ENCODE measurements at places on chromosomes 2 and 18.

DNA sequence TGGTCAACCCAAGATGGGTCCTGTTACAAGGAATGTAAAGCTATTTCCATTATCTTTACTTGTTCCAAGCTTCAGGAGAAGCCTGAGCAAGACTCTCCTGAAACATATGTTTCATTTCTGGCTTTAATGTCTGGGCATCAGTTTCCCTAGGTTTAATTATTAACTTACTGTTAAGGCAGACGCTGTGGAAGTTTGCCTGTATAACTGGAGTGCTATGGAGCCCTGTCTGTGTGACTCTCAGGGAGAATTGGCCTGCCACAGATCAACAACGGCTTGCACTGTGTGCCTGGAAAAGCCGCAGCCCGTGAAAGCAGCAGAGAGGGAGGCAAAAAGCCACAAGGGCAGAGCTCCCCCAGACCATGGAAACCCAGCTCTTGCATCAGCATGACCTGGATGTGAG, 22.1 kb upstream of the LONRF2 start:
- DNase-seq, result no peak

DNA sequence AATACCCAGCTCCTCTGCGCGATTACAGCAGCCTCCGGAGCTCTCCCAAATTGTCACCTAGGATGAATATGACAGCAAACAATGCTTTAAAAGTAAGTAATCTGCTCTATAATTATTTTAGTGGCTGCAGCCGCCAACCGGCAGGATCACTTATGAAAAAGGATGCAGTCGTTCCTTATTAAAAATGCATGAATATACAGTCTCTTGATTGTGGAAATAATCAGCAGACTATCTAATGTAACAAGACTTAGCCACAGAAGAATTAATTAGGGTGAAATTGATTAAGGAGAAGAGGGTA, 71.8 kb upstream of the STPG4 start:
- no peak for DNase-seq

- DNase-seq, result no peak
These were observed 21.6 kb downstream of the LDLRAD4 start for GRCh38 chr18:13240060-13240725.

GRCh38 chr2:205337274-205337673, 345.0 kb upstream of the NRP2 start:
- DNase-seq, result no peak

DNA sequence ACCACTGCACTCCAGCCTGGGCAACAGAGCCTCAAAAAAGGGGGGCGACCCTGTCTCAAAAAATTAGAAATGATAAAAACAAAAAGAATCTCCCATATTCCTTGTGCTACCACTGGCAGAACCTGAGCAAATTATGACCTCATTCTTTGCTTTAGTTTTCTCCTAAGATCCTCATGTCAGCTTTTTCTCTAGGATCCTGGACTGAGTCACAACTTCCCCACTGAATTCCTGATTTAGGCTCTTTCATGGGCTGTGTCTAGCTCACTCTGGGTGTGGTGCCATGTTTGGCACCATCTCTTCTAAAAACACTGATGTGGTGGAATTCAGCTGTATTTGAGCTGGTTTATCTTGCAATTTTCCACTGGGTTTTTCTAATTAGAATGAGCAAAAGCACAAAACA, 37.1 kb downstream of the EXOC6B start:
- DNase-seq, result no peak

DNA sequence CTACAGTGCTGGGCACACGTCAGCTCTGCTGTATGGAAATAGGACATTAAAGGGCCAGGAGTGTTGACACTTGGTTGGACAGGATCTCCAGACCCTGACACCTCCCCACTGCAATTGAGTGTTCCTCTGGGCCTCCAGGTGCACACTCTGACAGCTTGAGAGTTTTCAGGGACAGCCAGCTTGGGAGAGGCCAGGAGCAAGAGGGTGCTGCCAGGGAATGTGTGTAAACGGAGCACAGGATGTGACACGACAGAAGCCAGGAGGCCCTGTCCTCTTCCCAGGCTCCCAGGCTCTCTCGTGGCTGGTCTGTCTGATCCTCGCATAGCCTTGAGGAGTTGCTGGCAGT, 318.1 kb upstream of the HS6ST1 start:
- no peak for DNase-seq

DNA sequence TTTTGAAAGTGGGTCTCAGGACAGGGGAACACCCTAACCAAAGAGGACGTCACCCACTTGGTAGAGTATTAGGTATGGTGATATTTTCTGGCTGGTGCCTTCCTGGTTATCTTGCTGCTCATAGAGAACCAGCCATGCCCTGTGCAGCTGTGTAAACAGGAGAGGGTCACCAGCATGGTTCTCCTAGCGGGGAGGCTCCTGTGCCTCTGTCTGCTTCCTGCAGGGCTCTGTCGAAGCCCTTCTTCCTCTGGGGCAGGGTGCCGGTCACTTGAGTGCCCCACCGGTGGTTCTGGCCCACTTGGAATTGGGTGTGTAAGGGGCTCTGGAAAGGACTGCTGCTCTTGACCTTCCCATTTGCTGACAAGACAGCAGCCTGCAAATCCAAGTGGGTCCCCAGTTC, 131.6 kb upstream of the MSH6 start:
- no peak for DNase-seq

GRCh38 chr2:197232010-197232409, 78.6 kb downstream of the ANKRD44 start:
- DNase-seq, result no peak

GRCh38 chr2:56230156-56230555, 46.4 kb downstream of the CCDC85A start:
- no peak for DNase-seq

GRCh38 chr2:106963156-106963555, 77.2 kb upstream of the ST6GAL2 start:
- no peak for DNase-seq

GRCh38 chr2:218020281-218020680, 17.5 kb upstream of the TNS1 start:
- DNase-seq, result no peak

GRCh38 chr18:67104700-67105284, 411.7 kb downstream of the DSEL start:
- peak; percentile 13 for DNase-seq

GRCh38 chr2:202035941-202036372, 2.3 kb downstream of the FZD7 start:
- DNase-seq, result no peak

- DNase-seq, result no peak
These were observed 323.9 kb upstream of the RND3 start for GRCh38 chr2:150811259-150811855.

DNA sequence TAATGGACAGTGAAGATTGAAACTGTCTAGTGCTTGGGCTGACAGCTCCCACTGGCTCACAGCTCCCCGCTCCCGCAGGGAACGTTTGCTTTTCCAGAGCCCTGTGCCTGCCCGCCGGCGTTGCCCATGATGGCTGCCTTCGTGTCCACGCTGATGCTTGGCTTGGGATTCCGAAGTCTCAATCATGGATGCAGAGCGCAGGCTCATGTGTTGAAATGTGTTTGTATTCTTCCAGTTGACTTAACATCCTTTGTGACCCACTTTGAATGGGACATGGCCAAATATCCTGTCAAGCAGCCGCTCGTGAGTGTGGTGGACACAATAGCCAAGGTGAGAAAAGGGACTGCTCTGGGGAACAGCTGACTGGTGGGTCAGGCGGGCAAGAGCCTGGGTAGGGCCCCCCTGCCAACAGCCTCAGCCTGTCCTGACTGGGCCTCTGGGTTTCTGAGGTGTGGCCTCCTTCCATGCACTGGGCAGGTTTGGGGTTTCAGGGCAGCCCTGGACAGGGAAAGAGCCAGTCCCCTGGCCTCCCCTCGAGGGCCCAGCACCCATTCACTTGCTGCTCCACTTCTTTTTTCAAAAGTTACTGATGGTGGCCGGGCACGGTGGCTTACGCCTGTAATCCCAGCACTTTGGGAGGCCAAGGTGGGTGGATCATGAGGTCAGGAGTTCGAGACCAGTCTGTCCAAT, 42.8 kb downstream of the ATP6V1C2 start:
- DNase-seq, result no peak

GRCh38 chr2:69796174-69796573, 33.3 kb upstream of the GMCL1 start:
- no peak for DNase-seq

- no peak for DNase-seq
These were observed 255.2 kb downstream of the ACKR3 start for GRCh38 chr2:236824836-236825235.

GRCh38 chr2:182540252-182540651, 113.4 kb upstream of the PDE1A start:
- no peak for DNase-seq

- no peak for DNase-seq
These were observed 19.7 kb upstream of the GNAL start for GRCh38 chr18:11669271-11669947.

- DNase-seq, result no peak
These were observed 29.4 kb downstream of the SATB2 start for GRCh38 chr2:199428291-199428690.

DNA sequence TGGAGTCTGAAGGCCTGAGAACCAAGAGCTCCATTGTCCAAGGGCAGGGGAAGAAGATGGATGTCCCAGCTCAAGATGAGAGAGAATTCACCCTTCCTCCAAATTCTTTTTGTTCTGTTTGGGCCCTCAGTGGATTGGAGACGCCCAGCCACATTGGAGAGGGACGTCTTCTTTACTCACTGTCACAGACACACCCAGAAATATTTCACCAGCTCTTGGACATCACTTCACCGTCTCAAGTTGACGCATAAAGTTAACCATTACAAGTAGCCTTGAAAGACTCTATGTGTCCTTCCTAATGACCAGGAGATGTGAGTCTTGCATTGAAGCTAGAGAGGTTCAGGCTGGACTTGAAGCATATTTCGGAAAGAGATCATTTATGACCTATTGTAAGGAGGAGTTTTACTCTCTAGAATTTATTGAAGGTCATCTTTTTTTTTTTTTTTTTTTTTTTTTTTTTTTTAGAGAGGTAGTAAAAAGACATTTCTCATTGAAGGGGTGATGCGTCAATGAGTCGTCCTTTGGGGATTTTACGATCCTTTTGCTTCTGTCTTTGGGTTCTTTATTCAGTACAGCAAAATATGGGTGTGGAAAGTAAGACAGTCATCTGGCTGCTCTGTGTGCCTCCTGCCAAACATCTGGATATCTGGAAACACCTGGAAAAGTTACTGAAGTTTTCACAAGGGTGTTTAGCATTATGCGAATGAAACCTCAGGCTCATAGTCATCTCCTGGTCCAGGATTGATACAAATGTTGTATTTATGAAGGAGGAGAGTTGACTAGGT, 118.1 kb downstream of the PRPF40A start:
- DNase-seq, result no peak

DNA sequence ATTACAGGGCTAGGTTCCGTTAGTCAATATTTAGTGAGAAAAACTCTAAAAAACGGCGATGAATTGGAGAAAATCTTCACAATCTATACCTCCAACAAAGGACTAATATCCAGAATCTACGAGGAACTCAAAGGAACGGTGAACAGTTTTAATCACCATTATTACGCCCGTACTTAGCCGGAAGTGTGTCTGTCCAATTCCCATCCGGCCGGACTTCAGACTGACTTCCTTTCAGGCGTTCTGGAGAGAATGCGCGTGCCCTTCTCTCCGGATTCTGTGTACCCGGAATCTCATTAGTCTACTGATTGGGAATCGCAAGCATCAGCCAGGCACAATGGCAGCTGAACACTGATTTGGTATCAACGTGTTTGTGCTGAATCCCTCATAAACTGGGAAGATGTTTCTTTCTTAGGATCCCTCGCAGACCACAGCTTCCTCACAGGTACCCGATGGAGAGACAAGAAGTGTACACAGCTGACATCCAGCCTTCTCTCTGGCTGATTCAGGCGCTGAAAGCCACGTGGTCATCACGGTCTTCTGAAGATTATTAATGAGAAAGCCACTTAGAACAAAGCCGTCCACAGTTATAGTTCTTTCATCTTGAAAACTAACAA, 239.9 kb downstream of the ZNF516 start:
- no peak for DNase-seq

GRCh38 chr2:47334356-47335136, 68.4 kb upstream of the MSH2 start:
- no peak for DNase-seq

DNA sequence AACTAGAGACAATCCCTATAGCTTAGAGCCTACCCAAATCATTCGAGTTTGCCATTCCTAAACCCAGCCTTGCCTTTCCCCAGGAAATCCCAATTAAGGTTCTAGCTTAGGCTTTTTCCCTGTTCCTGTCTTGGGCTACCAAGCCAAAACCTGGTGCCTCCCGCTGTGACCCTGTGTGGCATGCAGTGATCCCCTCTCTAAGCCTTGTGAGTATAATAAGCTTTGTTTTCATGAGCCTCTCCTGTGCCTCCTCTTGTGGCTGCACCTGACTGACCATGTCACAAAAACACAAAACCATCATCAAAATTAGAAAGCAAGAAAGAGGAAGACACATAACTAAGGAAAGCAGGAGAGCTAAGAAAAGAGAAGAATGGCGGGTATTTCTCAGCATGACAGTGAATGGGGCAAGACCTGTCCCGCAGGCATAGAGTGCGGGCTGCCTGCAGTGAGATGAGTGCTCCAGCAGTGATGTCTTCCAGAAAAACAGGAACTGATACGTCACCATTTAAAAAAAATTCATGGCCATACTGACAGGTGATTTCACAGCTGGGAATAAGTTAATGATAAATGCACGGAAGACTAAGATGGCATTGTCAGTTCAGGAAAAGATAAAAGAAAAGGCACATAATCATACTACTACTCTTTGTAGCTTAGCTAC, 9.2 kb upstream of the PAIP2B start:
- no peak for DNase-seq

- DNase-seq, result no peak
These were observed 111.8 kb downstream of the XRCC5 start for GRCh38 chr2:216220976-216221375.

- no peak for DNase-seq
These were observed 28.0 kb upstream of the PPP1R1C start for GRCh38 chr2:181957668-181958067.

DNA sequence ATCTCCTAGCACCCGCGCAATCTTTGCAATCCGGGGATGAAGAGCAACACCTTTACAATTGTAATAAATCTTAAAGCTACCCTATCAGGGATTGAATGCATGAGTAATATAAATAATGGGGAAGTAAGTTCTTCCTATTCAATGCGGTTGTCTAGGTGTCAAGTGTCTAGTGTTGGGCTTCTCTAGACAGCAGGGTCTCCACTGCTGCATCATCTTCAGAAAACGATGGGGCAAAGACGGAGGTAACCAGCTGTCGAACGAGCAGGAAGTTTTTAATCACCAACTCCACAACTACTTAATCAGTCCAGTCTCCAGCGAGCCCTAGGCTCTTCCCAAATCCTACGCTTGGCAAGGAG, 573 bp downstream of the STAM2 start:
- no peak for DNase-seq

- no peak for DNase-seq
These were observed 39.1 kb upstream of the STK39 start for GRCh38 chr2:168286535-168286934.

DNA sequence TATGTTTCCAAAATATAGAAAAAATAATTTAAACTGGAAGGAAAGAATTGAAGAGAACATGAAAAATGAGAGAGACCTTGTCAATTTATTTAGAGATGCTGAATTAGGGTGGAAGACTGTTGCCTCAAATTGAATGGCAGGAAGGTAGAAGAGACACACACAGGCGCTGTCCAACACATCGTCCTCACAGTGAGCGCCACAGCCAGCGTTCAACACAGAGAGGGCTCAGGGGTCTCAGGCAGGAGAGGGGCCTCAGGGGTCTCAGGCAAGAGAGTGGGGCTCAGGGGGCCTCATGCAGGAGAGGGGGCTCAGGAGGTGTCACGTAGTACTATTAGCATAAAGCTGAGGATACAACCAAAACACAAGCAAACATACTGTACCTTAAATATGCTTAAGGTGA, 65.7 kb downstream of the TMEM18 start:
- no peak for DNase-seq

- DNase-seq, result no peak
These were observed 1500.6 kb upstream of the TMEFF2 start for GRCh38 chr2:193695367-193695766.
